ENCODE measurements at places on chromosomes 2 and 18.

DNA sequence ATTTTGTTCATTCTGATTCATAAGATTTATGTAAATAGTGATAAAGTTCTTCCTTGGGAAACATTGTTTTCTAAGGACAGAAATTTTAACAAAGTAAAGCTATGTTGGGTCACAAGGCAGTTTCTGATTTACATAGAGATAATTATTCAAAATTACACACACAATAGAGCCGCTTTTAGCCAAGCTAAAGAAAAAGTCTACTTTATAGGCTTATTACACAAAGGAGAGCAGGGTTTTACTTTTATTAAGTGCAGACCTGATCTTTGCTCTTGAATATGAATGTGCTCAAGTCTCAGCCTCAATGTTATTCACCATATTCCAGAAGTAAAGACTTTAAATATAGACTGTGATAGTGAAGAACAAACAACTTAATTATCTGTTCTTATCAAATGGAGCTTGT lies 787.8 kb upstream of the LINC00305 start:
- no peaks in the 10 kb centered on the region for H3K27me3 ChIP-seq
- H3K27ac ChIP-seq: no peak overlapping the region
- H3K4me1 ChIP-seq: no peaks in the 10 kb centered on the region
- H3K36me3 ChIP-seq: no peaks in the 10 kb centered on the region

- H3K4me1 ChIP-seq: no peaks in the 10 kb centered on the region
- H3K4me3 ChIP-seq: no peak overlapping the region
- DNase-seq: no peak
- no peaks in the 10 kb centered on the region for H3K36me3 ChIP-seq
- H3K27me3 ChIP-seq: no peaks in the 10 kb centered on the region
- no peak overlapping the region for H3K27ac ChIP-seq
Observed at GRCh38 chr2:45177870-45178269, 168.6 kb upstream of the SIX2 start.

GRCh38 chr18:56637176-56637575 lies 1.2 kb downstream of the TXNL1 start:
- DNase-seq: no peak
- peak overlapping the region; percentile 96 for H3K27ac ChIP-seq
- peaks cover 34% of the 10 kb centered on the region for H3K4me1 ChIP-seq
- peak overlapping the region; percentile 89 for H3K4me3 ChIP-seq
- no peaks in the 10 kb centered on the region for H3K36me3 ChIP-seq
- H3K27me3 ChIP-seq: no peaks in the 10 kb centered on the region

DNA sequence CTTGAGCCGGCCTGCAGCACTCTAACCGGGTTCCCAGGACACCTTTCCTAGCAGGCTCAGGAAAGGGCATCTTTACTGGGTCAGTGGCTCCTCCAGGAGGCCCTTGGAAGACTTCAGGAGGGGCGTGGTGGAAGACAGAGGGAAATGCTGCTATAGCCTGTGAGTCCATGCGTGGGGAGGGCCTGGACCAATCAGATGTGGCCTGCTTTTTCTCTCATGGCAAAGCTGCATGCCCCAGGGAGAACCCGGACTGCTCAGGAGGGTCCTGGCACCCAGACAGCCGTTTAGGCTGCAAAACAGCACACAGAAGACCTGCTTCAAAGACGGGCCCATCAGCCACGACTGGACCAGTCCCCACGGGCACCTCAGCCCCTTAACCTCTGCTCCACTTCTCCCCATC lies 84.4 kb downstream of the EIPR1 start:
- H3K36me3 ChIP-seq: no peaks in the 10 kb centered on the region
- no peaks in the 10 kb centered on the region for H3K27me3 ChIP-seq
- DNase-seq: no peak
- no peak overlapping the region for H3K4me3 ChIP-seq
- no peak overlapping the region for H3K27ac ChIP-seq

DNA sequence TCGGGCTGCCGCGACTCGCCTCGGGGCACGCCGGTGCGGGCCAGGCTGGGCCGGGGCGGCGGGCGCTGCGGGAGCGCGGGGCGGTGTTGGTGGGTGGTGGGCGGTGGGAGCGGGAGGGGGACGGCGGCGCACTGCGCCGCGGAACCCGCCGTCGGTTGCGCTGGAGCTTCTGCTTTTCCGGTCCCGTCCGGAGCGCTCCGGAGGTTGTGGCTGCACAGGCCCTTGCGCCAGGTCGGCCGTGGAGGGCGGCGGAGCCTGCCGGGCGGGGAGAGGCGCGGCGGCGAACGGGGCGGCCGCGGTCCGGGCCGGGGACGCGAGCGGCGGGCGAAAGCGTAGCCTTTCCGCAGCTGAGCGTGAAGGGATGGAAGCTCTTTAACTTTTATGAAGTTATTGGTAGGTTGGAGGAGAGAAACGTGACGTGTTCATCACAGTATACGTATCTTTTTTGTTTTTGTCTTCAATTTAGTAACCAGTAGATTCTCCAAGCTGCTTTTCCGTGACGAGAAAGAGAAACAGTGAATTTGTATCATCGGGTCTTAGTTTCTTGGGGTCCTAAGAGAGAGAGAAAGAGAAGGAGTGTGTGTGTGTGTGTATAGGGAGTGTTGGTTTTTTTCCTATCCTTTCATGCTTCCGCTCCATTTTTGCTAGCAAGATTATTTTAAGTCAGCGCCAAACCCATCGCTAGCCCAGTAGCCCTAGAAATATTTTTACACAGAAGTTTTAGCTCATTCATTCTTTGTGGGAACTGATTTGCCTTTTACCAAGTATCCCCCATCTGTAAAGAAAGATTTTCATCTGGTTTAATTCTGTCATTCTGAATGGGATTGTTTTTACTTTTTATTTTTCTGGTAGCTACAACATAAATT lies 535 bp downstream of the ATG4B start:
- H3K27me3 ChIP-seq: no peaks in the 10 kb centered on the region
- peaks cover 56% of the 10 kb centered on the region for H3K4me1 ChIP-seq
- H3K4me3 ChIP-seq: peak overlapping the region; percentile 87
- peak overlapping the region; percentile 98 for H3K27ac ChIP-seq
- H3K36me3 ChIP-seq: no peaks in the 10 kb centered on the region

GRCh38 chr18:6741232-6741663 lies 11.7 kb downstream of the ARHGAP28 start:
- H3K36me3 ChIP-seq: no peaks in the 10 kb centered on the region
- H3K4me3 ChIP-seq: no peak overlapping the region
- H3K27me3 ChIP-seq: no peaks in the 10 kb centered on the region
- H3K4me1 ChIP-seq: peaks cover 29% of the 10 kb centered on the region
- no peak for DNase-seq
- peak overlapping the region; percentile 64 for H3K27ac ChIP-seq

DNA sequence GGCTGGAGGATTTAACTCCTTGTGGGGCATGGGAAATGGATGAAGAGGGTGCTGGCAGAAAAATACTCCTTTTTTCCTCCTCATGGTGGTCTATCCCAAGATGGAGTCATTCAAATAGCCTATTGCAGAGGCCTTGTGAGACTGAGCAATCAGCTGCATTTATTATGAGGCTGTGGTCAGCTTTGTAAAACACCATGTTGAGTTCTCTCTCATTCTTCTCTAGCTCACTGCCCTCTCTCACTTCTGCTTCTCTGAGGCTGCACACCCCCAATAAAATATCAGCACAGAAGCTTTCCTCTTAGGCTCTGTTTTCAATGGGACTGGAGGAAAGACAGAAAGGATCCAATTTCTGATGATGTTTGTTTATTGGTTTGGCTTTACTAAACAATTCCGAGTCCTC lies 467.1 kb downstream of the ADCYAP1 start:
- H3K27ac ChIP-seq: no peak overlapping the region
- no peaks in the 10 kb centered on the region for H3K36me3 ChIP-seq
- H3K4me3 ChIP-seq: no peak overlapping the region
- H3K4me1 ChIP-seq: no peaks in the 10 kb centered on the region
- DNase-seq: no peak

- no peak overlapping the region for H3K27ac ChIP-seq
- H3K27me3 ChIP-seq: no peaks in the 10 kb centered on the region
- no peak overlapping the region for H3K4me3 ChIP-seq
- H3K36me3 ChIP-seq: no peaks in the 10 kb centered on the region
Observed at GRCh38 chr2:186098821-186099220, 360.2 kb downstream of the FSIP2 start.

GRCh38 chr2:85215448-85216401 lies 82.5 kb downstream of the TCF7L1 start:
- peak overlapping the region; percentile 19 for H3K27ac ChIP-seq
- peaks cover 37% of the 10 kb centered on the region for H3K4me1 ChIP-seq
- no peak for DNase-seq
- H3K4me3 ChIP-seq: no peak overlapping the region
- H3K36me3 ChIP-seq: no peaks in the 10 kb centered on the region
- H3K27me3 ChIP-seq: no peaks in the 10 kb centered on the region

GRCh38 chr18:59582395-59582794 lies 114.8 kb downstream of the CCBE1 start:
- no peaks in the 10 kb centered on the region for H3K36me3 ChIP-seq
- H3K4me1 ChIP-seq: no peaks in the 10 kb centered on the region
- no peak for DNase-seq
- no peaks in the 10 kb centered on the region for H3K27me3 ChIP-seq
- H3K27ac ChIP-seq: no peak overlapping the region

DNA sequence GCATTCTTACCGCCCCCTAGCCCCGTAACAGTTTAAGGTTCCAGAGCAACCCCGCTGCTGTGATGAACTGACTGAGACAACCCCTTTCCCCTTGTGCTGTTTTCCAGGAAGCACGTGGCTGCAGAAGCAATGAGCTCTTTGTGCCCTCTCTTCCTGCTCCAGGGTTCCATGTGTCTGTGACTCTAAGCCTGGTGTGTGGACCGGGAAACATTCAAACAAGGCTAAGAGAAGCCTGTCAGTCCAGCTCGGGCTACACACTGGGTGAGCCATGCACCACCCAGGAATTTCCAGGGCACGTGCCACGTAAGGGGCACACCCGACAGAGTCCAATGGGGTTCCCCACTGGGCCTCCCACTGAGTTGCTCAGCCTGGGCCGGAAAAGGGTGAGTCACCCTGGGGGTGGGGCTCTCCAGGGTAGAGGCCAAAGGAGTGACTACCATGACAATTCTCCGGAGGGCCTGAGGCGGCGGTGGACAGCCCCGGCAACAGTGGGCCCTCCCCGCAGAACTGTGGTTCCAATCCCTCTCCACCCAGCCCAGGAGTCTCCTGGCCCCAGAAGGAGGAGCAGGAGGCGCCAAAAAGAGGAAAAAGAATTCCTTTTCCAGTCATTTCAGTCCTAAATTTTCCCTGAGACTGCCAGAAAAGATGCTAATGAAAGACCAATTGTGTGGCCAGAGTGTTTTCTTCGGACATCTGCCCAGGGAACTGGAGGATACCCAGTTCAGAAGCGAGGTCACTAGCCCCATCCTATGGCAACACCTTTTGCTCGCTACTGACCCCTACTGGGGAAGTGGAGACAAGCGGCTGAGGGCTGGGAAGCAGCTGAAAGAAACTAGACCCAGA lies 157.8 kb upstream of the SLC1A4 start:
- no peaks in the 10 kb centered on the region for H3K27me3 ChIP-seq
- DNase-seq: peak; percentile 99
- peaks cover 20% of the 10 kb centered on the region for H3K4me1 ChIP-seq
- no peak overlapping the region for H3K4me3 ChIP-seq
- H3K27ac ChIP-seq: peak overlapping the region; percentile 70

GRCh38 chr18:8088626-8089025 lies 520.6 kb upstream of the RAB12 start:
- no peaks in the 10 kb centered on the region for H3K36me3 ChIP-seq
- H3K27ac ChIP-seq: no peak overlapping the region
- no peaks in the 10 kb centered on the region for H3K4me1 ChIP-seq
- H3K4me3 ChIP-seq: no peak overlapping the region
- DNase-seq: no peak
- H3K27me3 ChIP-seq: no peaks in the 10 kb centered on the region

GRCh38 chr2:172640389-172640788 lies 84.5 kb downstream of the PDK1 start:
- no peak overlapping the region for H3K27ac ChIP-seq
- DNase-seq: no peak
- H3K4me3 ChIP-seq: no peak overlapping the region

GRCh38 chr2:223526106-223526505 lies 76.1 kb downstream of the SCG2 start:
- no peak overlapping the region for H3K27ac ChIP-seq
- H3K27me3 ChIP-seq: no peaks in the 10 kb centered on the region
- H3K4me3 ChIP-seq: no peak overlapping the region
- H3K4me1 ChIP-seq: no peaks in the 10 kb centered on the region
- no peaks in the 10 kb centered on the region for H3K36me3 ChIP-seq

DNA sequence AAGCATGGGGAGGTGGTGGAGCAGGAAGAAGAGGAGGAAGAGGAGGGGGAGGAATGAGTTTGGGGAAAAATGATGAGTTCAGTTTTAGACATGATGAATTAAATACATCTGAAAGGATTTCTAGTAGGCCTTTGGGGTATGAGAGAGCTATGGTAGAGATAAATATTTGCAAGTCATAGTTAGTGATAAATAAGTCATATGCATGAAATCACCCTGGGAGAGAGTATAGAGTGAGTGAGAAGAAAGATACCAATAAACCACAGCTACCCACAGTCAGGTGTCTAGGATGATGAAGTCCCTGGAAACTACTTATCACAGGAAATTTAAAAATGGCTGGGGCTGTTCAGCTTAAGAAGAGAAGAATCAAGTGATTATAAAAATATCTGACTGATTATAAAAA lies 240.5 kb downstream of the RDH14 start:
- DNase-seq: no peak
- H3K4me3 ChIP-seq: no peak overlapping the region
- no peaks in the 10 kb centered on the region for H3K4me1 ChIP-seq
- no peaks in the 10 kb centered on the region for H3K27me3 ChIP-seq
- no peak overlapping the region for H3K27ac ChIP-seq

Measured in vagina (tissue), 2 donors.